ENCODE measurements at places on chromosomes 4 and X.
A peak's percentile ranks its signal among the peaks of the same experiment; 100 is the strongest.

- peaks cover 15% of the 10 kb centered on the region for H3K4me1 ChIP-seq
- H3K36me3 ChIP-seq: no peaks in the 10 kb centered on the region
- H3K4me3 ChIP-seq: no peak overlapping the region
- peaks cover 18% of the 10 kb centered on the region for H3K27me3 ChIP-seq
Measured at GRCh38 chr4:3366893-3367775, 74.3 kb downstream of the RGS12 start.

DNA sequence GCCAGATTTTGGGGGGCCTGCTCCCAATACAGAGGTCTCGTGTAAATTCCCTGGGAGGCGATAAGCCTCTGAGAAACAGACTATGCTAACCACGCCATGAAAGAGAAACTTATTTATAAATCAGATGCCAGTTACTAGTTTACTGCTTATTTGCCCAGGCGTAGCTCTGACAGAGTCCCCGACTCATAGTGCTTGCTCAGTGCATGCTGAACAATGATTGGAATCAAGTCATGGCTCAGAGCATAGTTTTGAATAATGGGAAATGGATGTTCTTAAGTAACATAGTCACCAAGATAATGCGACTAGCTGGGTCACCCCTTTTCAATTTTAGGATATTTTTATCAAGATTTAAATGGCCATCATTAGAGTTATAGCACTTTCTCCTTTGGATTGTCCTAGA is 39.9 kb downstream of the HTT start:
- H3K27me3 ChIP-seq: no peaks in the 10 kb centered on the region
- H3K4me1 ChIP-seq: peaks cover 5% of the 10 kb centered on the region
- H3K4me3 ChIP-seq: no peak overlapping the region
- H3K36me3 ChIP-seq: peaks cover 100% of the 10 kb centered on the region
- H3K27ac ChIP-seq: no peak overlapping the region
- ATAC-seq: no peak

DNA sequence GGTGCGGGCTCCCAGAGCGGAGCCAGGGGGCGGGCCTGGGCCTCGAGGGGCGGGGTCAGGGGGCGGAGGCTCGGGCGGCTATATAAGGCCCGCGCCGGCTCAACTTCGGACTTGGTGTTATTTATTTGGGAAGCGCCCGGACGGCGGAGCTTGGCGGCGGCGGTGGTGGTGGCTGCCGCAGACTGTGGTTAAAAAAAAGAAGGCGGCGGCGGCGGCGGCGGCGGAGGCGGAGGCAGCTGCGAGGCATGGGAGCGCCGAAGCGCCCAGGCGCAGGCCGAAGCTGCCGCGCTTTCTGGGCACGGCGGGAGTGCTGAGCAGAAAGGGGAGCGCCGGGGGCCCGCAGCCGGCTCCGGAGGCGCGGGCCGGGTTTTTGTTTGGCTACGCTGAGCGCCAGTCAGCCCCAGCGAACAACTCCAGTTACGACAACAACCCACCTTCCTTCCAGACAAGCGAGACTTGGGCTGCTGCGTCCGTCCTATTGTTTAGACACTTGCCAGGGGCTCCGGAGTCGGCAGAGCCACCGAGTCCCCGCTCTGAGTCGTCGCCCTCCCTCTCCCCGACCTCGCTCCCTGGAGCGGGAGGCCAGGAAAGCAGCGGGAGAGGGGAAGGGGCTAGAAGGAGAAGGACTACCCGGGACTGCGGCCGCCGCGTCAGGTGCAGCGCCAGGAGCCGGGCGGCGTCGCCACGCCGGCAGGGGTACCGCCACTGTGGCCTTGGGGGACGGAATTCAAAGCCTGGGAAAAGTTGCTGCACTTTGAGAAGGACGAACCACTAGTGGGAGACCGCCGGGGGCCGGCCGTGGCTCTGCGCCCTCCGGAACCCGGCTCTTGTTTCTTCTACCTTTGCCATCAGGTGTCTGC is at the start of gene SLIT2:
SLIT2 (plus strand) TSS at position 110 of the 860 bp plus-strand sequence. CDS start 1,911 bp downstream, outside the sequence.
- peaks cover 37% of the 10 kb centered on the region for H3K27me3 ChIP-seq
- no peaks in the 10 kb centered on the region for H3K4me1 ChIP-seq
- no peak for ATAC-seq
- peak within 1 kb of the TSS; percentile 41 for H3K4me3 ChIP-seq

DNA sequence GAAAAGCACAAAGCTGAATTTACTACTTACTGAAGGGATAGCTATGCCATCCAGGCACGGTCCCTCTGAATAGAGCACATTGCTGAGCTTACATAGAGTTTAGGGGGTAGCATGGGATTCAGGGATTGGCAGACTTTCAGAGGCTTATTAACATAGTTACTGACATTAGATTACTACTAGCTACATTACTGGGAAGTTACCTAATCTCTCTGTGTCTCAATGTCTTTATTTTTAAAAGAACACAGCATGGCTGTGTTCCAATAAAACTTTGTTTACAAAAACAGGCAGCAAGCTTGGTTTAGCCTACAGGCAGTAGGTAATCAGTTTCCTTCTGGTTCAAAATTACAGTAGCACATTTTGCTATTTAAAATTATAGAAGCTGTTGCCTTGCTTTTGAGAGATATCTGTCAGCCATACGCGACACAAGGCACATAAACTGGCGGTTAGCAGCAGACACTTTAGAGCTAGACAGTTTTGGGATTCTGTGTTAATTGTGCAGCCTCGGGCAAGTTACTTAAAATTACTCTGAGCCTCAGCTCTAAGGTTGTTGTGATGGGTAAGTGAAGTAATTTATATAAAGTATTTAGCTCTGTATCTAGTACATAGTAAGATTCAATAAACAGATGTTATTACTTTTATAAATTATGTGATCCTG is 6.9 kb downstream of the KLHL8 start:
- peaks cover 4% of the 10 kb centered on the region for H3K4me1 ChIP-seq
- no peaks in the 10 kb centered on the region for H3K36me3 ChIP-seq
- H3K27me3 ChIP-seq: no peaks in the 10 kb centered on the region
- no peak for ATAC-seq

DNA sequence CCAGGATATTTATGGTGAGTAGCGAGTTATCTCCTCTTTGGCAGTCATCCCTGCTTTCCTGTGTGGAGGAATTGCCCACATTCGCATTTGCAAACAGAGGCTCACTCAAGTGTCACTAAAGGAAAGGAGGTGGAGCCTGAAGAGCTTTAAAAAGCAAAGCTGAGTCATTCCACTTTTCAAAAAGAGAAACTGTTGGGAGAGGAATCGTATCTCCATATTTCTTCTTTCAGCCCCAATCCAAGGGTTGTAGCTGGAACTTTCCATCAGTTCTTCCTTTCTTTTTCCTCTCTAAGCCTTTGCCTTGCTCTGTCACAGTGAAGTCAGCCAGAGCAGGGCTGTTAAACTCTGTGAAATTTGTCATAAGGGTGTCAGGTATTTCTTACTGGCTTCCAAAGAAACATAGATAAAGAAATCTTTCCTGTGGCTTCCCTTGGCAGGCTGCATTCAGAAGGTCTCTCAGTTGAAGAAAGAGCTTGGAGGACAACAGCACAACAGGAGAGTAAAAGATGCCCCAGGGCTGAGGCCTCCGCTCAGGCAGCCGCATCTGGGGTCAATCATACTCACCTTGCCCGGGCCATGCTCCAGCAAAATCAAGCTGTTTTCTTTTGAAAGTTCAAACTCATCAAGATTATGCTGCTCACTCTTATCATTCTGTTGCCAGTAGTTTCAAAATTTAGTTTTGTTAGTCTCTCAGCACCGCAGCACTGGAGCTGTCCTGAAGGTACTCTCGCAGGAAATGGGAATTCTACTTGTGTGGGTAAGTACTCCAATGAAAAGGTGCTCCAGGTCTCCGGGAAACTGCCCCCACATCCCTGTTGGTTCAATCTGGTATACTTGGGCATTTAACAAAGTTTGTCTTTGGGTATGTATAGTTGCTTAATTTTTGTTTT is at the start of gene EGF:
EGF (plus strand) TSS at position 178 of the 890 bp plus-strand sequence; CDS start at position 631, 453 bp downstream.
- no peak for ATAC-seq
- no peak within 1 kb of the TSS for H3K4me3 ChIP-seq
- peaks cover 42% of the 10 kb centered on the region for H3K27me3 ChIP-seq
- no peaks in the 10 kb centered on the region for H3K4me1 ChIP-seq
- no peaks in the 10 kb centered on the region for H3K36me3 ChIP-seq
- no peak within 1 kb of the TSS for H3K27ac ChIP-seq

DNA sequence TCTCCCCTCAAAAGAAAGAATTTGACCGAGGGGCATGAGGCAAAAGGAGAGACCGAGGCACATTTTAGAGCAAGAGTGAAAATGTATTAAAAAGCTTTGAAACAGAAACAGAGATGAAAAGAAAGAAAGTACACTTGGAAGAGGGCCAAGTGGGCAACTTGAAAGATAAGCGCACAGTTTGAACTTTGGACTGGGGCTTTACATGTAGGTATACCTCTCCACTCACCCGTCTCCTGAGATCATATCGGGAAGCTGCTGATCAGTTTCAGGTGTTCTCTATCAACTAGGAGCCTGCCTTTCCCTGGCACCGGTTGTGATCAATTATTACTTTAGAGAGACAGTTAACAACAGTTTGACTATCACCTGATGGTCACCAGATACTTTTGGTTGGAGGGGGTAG is 2666.5 kb downstream of the ARAP2 start:
- H3K27ac ChIP-seq: no peak overlapping the region
- ATAC-seq: no peak
- H3K36me3 ChIP-seq: no peaks in the 10 kb centered on the region
- no peak overlapping the region for H3K4me3 ChIP-seq
- no peaks in the 10 kb centered on the region for H3K4me1 ChIP-seq

DNA sequence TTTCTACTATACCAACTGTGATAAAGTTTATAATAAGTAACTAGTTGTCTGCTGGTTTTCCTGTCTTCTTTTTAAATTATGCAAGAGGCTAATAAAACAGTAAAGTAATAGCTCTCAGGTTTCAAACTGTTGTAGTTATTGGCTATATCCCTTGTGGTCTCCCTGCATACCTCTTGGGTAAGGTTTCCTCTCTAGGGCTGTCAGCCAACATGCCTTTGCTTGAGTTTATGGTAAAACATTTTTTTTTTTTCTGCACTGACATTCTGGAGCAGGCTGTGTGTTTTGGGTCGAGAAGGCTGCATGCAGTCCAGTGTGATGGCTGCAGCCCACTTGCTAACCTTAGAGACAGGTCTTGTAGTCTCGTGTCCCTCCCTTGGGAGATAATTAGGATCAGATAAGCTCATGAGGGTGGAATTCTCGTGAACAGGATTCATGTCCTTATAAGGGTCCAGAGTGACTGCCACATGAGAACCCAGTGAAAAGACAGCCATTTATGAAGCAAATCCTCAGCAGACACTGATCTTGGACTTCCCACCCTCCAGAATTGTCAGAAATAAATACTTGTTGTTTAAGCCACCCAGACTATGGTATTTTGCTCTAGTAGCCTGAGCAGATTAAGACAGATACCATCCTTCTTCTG is 831.2 kb downstream of the CCSER1 start:
- ATAC-seq: no peak
- no peaks in the 10 kb centered on the region for H3K36me3 ChIP-seq
- H3K27me3 ChIP-seq: no peaks in the 10 kb centered on the region
- no peak overlapping the region for H3K27ac ChIP-seq
- H3K4me1 ChIP-seq: no peaks in the 10 kb centered on the region

- H3K27me3 ChIP-seq: peaks cover 3% of the 10 kb centered on the region
- ATAC-seq: no peak
- no peak overlapping the region for H3K4me3 ChIP-seq
- no peak overlapping the region for H3K27ac ChIP-seq
Measured at GRCh38 chrX:43527801-43528200, 128.3 kb upstream of the MAOA start.

GRCh38 chr4:83609365-83609764 is 73.5 kb downstream of the GPAT3 start:
- H3K36me3 ChIP-seq: peaks cover 3% of the 10 kb centered on the region
- peaks cover 12% of the 10 kb centered on the region for H3K27me3 ChIP-seq
- H3K4me1 ChIP-seq: no peaks in the 10 kb centered on the region
- no peak for ATAC-seq

DNA sequence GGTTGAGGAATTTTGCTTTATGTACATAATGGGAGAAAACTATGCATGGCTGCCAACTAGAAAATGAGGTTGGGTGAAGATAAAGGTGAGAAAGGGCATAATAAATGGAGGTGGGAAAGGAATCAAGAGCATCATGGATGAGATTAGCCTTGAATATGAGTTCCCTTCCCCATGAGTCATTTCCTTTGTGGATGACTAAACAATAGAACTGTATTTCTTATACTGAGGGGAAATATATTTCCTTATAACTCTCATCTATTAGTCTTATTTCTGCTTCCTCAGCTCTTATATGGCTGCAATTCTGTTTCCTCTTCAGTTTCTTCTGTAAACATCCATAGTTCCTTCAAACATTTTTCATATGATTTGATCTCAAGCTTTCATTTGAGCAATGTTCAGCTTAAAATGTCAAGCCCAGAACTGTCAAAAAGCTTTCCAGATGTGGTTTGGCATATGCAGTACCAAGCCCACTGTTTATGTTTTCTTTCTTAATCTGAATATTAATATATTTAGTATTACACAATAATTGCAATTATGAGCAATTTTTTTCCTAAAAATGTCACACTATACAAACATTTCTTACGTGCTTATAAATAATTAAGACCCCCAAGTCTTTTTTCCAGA is 100.7 kb upstream of the GRPR start:
- H3K27me3 ChIP-seq: peaks cover 9% of the 10 kb centered on the region
- no peak overlapping the region for H3K27ac ChIP-seq
- peak; percentile 39 for ATAC-seq

DNA sequence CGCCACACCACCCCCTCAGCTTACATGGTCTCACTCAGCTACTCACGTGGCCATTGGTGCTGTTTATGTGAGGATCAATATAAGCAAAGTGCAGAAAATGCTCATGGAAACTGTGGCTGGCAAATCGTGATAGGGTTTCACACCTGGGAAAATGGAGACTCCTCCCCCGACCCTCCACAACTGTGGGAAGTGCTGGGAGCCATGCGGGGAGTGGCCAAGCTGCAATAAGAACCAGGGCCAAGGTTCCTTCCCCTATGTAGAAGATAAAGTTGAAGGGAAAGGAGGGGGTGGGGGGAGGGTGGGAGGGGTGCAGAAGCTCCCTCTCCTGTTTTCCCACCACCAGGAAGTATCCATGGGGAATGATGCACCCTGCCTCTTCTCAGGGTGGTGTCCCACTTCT is 145.5 kb upstream of the MAMLD1 start:
- H3K36me3 ChIP-seq: no peaks in the 10 kb centered on the region
- ATAC-seq: no peak
- peaks cover 5% of the 10 kb centered on the region for H3K27me3 ChIP-seq
- no peak overlapping the region for H3K4me3 ChIP-seq

- no peak overlapping the region for H3K4me3 ChIP-seq
- H3K4me1 ChIP-seq: no peaks in the 10 kb centered on the region
- ATAC-seq: no peak
- peaks cover 8% of the 10 kb centered on the region for H3K27me3 ChIP-seq
- no peak overlapping the region for H3K27ac ChIP-seq
Measured at GRCh38 chrX:112734290-112734689, 54.6 kb upstream of the LHFPL1 start.

DNA sequence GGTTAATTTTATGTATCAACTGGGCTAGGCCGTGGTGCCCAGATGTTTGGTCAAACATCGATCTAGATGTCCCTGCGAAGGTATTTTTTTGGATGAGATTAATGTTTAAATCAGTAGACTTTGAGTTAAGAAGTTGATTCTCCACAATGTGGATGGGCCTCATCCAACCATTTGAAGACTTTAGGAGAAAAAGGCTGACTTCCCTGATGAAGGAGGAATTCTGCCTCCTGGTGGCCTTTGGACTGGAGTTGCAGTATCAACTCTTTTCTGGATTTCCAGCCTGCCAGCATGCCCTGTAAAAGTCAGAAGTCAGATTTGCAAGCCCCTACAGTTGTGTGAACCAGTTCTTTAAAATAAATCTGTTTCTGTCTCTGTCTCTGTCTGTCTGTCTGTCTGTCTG is 91.4 kb downstream of the STK32B start:
- no peaks in the 10 kb centered on the region for H3K4me1 ChIP-seq
- H3K27ac ChIP-seq: no peak overlapping the region
- ATAC-seq: no peak
